B cell (primary cell): ENCODE measurements at places on chromosomes 6 and 20.

- DNase-seq, result peak; percentile 53
These were observed 2.7 kb upstream of the ASXL1 start for GRCh38 chr20:32355417-32355841.

GRCh38 chr6:111662794-111663593 is 57.3 kb upstream of the TRAF3IP2 start:
- no peak for DNase-seq

GRCh38 chr6:75802366-75802765 is 53.3 kb downstream of the MYO6 start:
- DNase-seq, result no peak

GRCh38 chr20:45629496-45630100 is at the start of gene WFDC10A:
TSS of gene WFDC10A (plus strand) at chr20:45629739. CDS start at chr20:45629814, 75 bp downstream.
- peak; percentile 54 for DNase-seq

GRCh38 chr6:166286839-166287271 is 21.3 kb downstream of the PRR18 start:
- peak; percentile 77 for DNase-seq

DNA sequence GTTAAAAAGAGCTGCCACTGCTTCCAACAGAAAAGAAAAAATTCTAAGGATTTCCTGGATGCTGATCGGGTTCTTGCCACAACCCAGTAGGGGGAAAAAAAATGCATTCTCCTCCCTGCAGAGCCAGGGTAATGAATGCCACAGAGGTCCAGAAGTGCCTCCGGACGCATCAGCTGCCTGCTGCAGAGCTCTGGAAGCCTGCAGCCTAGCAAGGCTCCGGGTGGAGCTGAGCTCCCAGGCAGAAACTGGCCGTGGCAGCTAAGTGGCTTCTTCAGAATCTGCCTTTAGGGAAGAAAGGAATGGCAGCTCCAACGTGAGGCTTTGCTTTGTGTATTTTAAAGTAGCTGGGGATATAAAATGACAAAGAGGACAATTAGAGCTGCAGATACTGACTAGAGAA is 155.0 kb downstream of the CFAP61 start:
- DNase-seq, result no peak

DNA sequence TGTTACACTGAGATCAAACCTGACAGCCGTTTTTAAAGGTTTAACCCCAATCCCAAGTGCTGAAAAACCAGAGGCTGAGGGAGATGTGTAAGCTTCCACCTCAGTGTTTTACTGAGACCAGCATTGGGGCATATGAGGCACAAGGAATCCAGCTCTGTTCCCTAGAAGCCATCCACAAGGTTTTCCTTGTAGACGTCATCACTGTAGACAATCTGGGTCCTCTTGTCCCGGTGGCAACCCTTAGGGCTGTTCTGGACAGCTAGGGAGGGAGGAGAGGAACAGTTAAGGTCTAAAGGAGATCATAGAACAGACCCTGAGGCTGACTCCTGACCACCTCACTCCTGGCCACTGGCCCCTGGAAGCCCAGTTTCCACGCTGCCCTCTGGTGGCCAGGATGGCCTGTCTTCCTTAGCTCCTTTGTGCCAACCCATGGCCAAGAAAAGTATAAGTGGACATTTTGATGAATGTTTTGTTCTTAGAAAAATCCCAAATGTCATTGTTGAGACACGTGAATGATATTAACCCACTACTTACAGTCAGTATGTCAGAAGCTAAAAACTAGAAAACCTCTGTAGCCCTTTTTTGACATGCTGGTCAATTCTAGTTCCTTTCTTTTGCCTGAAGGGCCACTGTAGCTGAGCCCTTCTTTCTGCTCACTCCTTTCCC is 6.4 kb downstream of the CFB start:
- peak; percentile 51 for DNase-seq
